HCT116 (cell line): ENCODE measurements at places on chromosomes 4 and X. TPM values are rescaled to one million over a fixed set of nuclear protein-coding genes. Genes with fewer than 3 reads are reported as not detected.

The PUDP gene
- 20.3 TPM for total RNA-seq

The COL4A5 gene
- 29.4 TPM for total RNA-seq

The ENPEP gene
- 4.5 TPM for total RNA-seq

The KLHL4 gene
- 0.10 TPM for total RNA-seq

The VCX3B gene
- not detected for total RNA-seq

The CTAG2 gene
- not detected for total RNA-seq

The DAPP1 gene
- total RNA-seq, result 0.76 TPM

The SMIM10L2A gene
- 1.5 TPM for total RNA-seq

The PRPS2 gene
- 79.5 TPM for total RNA-seq

The FDCSP gene
- not detected for total RNA-seq

The NCAPG gene
- 79.4 TPM for total RNA-seq

The OTUD6A gene
- not detected for total RNA-seq

The CRMP1 gene
- not detected for total RNA-seq

The BANK1 gene
- 2.4 TPM for total RNA-seq

The ZMYM3 gene
- total RNA-seq, result 32.9 TPM

The ANKRD50 gene
- 16.5 TPM for total RNA-seq

The NPNT gene
- 15.8 TPM for total RNA-seq

The ESX1 gene
- not detected for total RNA-seq

The PCSK1N gene
- total RNA-seq, result 0.22 TPM

The HEPH gene
- total RNA-seq, result 0.44 TPM

The IL21 gene
- 0.12 TPM for total RNA-seq

The PLCXD1 gene
- 26.3 TPM for total RNA-seq

The FHIP1A gene
- 14.8 TPM for total RNA-seq

The TMSB15A gene
- 17.0 TPM for total RNA-seq

The NAT8L gene
- 9.2 TPM for total RNA-seq

The SGMS2 gene
- total RNA-seq, result 36.6 TPM

The FAM184B gene
- 0.07 TPM for total RNA-seq
